HFFc6 (cell line): ENCODE measurements at places on chromosomes 7 and 10. TPM values are rescaled to one million over a fixed set of nuclear protein-coding genes. Genes with fewer than 3 reads are reported as not detected.

- no peak for DNase-seq
These were observed 130.6 kb downstream of the DOCK1 start for GRCh38 chr10:127035827-127036226.

- no peak for DNase-seq
These were observed 1.2 kb upstream of the VGF start for GRCh38 chr7:101166648-101166908.

DNA sequence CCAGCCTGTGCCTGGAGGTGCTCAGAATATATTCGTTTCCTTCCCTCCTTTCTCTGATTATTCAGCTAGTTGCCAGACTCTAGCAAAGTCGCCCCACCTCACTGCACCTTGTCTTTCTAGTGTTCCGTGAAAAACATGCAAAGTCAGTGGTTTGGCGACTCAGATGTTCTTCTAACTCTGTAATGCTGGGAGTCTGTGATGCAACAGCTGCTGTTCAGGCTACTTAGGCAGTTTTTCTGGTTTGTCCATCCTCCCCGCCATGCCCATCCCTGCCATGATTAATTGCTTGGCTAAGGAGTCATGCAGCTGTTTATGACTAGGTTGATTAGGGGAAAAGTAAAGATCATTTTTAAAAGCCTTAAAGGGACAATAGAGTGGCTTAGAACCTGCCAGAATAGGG lies 99.4 kb downstream of the MTPN start:
- no peak for DNase-seq

DNA sequence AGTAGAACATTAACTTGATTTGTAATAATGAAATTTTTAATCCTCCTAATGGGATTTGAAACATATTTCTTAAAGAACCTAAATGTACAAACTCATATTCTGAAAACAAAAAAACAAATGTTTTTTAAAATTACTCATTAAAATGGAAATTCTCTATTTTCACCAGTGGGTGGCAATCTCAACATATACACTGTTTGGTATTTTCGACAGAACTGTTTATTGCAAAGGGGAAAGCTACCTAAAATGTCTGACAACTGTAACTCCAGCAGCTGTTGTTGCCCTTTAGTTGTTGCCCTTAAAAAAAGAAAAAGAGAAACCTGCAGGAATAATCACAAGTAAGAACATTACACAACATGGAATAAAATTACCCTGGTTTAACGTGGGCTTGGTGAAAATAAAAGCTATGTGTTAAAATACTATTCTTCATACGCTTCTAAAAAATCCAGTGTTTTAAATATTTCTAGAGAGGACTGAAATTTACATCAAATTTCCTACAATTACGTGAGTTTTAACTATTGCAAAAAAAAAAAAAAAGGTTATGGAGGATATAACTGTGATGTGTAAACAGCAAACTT lies 54.5 kb downstream of the COL1A2 start:
- DNase-seq, result no peak

- DNase-seq, result peak; percentile 91
These were observed 273.3 kb upstream of the LRGUK start for GRCh38 chr7:133853706-133854276.

The XRCC2 gene
- total RNA-seq, result 1.4 to 3.7 TPM (median 3.2 TPM) in 3 replicates

DNA sequence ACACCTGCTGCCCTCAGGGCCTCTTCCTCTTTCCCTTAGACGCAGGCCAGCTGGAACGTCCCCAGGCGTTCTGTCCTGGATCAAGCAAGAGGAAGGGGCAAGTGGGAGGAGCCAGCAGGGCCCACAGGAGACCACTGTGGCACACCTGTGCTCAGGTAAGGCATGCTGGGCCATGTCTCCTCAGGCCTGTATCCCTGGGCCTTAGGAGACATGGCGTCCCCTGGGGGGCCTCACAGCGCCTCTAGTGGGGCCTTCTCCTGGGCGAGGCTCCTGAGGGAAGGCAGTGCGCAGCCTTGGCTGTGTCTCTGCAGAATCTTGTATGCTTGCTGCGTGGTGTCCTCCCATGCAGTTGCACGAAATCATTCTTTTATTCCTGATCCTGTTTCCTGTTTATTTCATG lies 31.3 kb downstream of the ZNF783 start:
- no peak for DNase-seq

DNA sequence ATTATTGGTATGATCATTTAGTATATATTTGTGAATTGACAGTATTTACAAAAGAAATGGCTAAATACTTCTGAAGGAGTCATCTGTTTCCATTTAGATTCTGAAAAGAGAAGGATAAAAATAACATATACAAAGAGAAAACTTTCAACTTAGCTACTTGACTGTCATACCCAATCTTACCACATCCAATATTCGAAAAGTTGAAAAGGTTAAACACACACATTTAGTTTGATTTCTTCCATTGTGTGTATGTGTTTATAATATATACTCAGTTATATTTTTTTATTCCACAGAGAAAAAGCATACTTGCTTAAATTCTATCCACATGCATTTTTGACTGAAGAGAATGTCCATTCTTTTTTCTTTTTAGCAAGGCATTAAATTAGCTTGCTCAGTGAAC lies 470.7 kb downstream of the TFEC start:
- DNase-seq, result no peak

The PTN gene
- total RNA-seq, result 1.6 to 8.0 TPM (median 2.3 TPM) in 3 replicates

DNA sequence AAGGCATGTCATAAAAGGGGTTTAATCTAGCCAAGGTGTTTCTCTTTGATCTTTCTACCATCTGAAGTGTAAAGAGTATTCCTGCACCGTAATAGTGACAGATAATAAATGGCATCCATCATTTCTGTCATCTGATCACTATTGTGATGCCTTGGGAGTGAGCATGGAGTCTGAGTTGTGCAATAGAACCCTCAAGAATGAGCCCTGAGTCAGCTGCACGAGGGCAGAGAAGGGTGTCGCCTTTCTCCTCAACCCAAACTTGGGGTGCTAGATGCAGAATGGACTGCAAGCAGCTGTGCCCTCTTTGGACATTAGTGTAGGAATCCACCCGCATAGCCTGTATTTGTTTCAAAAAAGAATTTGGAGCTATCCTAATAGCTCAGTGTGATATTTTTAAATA lies 115.2 kb downstream of the ZNF37A start:
- DNase-seq, result no peak

The ZNF804B gene
- total RNA-seq, result not detected in 3 replicates

The TMEM176B gene
- not detected in 3 replicates for total RNA-seq

The LIPF gene
- not detected in 3 replicates for total RNA-seq

The IFIT1B gene
- total RNA-seq, result not detected in 2 replicates

GRCh38 chr10:8889538-8889937 lies 835.0 kb downstream of the GATA3 start:
- no peak for DNase-seq

- no peak for DNase-seq
These were observed 108.2 kb downstream of the PFKFB3 start for GRCh38 chr10:6310977-6311376.

DNA sequence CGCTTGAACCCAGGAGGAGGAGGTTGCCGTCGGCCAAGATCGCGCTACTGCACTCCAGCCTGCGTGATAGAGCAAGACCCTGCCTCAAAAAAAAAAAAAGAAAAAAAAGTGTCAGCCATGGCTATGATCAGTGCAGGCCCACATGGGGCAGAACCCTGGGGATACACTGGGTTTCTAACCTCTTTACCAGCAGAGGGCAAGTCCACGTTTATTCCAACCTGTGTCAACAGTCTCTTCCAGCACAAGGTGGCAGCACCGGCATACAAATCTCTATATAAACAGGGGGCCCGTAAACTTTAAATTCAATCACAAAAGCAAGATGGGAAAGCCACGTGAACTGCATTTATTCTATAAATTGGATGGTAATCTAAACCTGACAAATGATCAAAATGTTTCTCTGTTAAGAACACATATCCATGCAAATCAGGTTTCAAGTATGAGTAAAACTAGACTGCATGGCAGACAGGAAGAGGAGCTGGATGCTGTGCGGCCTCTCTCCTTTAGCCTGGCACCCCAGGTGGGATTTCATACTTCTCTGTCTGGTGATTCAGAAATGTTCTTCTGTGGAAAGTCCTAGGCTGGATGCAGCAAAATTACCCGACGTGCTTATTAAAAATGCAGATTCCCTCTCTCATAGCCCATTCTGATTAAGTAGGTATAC lies 60.0 kb upstream of the STEAP1B start:
- peak; percentile 86 for DNase-seq

DNA sequence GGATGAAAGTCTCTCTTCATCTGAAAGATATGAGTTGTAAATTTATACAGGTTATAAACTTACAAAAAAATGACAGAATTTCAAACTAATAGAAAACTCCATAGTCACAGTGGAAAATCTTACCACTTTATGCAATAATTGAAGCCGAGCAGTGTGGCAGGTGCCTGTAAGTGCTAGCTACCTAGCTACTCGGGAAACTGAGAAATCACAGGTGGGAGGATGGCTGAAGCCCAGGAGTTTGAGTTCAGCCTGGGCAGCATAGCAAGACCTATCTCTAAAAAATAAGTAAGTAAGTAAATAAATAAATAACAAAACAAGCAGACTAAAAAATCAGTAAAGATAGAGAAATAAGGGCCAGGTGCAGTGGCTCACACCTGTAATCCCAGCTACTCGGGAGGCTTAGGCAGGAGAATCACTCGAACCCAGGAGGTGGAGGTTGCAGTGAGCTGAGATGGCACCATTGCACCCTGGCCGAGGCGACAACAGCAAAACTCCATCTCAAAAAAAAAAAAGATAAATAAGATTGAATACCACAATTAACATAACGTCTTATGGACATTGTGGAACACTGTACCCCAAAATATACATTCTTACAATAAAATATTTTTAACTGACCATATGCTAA lies 61.9 kb downstream of the TRIM24 start:
- DNase-seq, result no peak

The ZNF365 gene
- total RNA-seq, result 11.5 to 13.8 TPM (median 13.2 TPM) in 3 replicates

GRCh38 chr10:32979041-32979440 lies 21.0 kb upstream of the ITGB1 start:
- DNase-seq, result no peak

- DNase-seq, result peak; percentile 5
These were observed 271.7 kb downstream of the ARHGAP12 start for GRCh38 chr10:31656851-31657433.
